Fibroblast of skin of left quadriceps (primary cell): ENCODE measurements at places on chromosomes 6 and 20.

DNA sequence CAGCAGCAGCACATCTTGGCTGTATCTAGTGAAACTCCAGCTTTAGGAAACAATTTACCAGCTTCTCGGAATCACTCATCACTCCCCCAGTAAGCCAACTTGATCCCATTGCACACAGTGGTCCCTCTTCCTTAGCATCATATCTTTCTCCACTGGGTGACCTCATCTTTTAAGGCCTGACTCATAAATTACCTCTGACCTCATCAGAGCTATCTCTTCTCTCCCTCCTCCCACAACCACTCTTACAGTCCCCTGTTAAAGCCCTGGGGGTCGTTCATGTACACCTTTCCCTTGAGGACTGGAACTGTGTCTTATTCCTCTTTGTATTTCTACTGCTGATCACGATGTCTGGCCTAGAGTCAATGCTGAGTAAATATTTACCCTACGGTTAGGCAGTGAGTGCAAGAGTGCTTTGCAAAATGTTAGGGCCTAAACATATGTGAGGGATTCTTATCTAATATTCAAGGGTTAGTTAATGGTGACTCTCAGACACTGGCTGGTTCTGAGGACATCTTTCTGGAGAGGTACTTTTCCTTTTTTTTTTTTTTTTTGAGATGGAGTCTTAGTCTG is 187.2 kb downstream of the LRFN2 start:
- DNase-seq: no peak

DNA sequence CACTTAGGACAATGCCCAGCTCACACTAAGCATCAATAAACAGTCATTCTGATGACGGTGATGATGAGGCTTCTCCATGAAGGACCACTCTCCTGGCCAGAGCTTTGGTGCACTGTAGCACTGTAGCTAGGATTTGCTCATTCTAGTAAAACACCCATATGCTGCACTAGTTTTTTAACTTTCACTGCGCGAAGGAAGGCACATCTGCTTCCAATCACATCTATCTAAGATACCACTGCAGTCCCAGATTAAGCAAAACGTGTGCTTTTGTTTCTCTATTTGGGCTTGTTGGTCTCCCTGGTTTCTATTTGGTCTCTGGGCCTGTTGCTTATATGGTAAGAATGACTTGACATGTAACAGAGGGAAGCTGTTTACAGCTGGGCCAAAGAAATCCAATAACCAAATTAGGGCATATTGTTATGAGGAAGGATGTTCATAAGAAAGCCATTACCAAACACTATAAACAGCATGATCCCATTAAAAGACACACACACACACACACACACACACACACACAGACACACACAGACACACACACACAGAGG is 62.4 kb downstream of the FAM229B start:
- peak; percentile 97 for DNase-seq

DNA sequence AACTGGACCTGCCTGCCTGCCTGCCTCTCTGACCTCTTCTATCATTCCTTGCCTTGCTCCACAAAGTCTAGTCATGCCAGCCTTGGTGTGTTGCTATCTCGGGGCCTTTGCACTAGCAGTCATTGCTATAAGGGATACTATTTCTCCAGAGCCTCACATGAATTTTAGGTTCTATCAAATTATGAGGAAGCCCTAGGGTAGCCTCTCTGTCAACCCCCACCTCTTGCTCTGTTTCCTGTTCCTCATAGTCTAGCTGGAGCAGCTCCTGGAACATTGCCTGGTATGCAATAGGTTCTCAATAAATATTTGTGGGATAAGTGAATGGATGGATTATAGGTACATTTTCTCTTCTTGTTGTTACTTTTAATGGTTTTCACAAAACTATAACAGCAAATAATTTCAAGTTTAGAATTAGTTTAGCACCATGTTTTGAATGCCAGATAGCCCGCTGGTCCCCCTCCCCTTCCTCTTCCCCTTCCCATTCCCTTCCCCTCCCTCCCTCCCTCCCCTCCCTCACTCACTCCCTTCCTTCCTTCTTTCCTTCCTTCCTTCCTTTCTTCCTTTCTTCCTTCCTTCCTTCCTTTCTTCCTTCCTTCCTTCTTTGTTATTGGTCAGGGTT is 46.9 kb upstream of the DTNBP1 start:
- DNase-seq: no peak

- DNase-seq: no peak
Observed at GRCh38 chr6:136677822-136678221, 114.5 kb downstream of the MAP3K5 start.

DNA sequence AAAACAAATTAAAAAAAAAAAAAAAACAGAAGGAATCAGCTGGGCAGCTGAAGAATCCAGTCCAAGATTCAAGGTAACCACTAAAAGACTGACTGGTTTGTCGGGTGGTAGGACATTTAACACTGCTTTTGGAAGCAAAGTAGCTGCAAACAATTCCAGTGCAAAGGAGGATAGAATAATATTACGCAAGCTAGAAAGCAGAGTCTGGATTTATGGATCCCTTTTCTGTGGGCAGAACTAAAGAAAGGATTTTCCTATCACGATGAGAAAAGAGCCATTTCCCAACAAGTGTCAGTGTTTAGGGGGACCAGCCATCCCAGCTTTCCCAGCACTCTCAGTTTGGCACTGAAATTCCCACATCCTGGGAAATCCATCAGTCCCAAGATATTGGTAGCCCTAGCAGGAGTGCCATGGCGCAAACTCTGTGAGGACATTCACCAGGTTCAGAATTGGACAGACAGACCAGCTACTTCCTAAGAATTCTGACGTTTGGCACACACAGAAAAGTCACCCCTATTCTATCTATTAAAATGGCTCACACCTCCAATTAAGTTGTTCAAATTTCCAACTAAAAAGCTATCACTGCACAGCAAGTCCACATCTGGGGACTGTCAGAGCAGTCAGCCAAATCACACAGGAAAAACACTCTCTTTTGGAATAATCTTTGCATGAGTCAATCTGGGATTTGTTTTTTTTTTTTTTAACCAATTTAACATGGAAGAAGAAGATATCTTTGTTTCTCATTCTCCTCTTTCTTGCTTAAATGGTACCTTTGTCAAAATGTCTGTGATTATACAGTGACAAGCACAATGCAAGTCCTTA is 356.8 kb upstream of the ARID1B start:
- DNase-seq: no peak

DNA sequence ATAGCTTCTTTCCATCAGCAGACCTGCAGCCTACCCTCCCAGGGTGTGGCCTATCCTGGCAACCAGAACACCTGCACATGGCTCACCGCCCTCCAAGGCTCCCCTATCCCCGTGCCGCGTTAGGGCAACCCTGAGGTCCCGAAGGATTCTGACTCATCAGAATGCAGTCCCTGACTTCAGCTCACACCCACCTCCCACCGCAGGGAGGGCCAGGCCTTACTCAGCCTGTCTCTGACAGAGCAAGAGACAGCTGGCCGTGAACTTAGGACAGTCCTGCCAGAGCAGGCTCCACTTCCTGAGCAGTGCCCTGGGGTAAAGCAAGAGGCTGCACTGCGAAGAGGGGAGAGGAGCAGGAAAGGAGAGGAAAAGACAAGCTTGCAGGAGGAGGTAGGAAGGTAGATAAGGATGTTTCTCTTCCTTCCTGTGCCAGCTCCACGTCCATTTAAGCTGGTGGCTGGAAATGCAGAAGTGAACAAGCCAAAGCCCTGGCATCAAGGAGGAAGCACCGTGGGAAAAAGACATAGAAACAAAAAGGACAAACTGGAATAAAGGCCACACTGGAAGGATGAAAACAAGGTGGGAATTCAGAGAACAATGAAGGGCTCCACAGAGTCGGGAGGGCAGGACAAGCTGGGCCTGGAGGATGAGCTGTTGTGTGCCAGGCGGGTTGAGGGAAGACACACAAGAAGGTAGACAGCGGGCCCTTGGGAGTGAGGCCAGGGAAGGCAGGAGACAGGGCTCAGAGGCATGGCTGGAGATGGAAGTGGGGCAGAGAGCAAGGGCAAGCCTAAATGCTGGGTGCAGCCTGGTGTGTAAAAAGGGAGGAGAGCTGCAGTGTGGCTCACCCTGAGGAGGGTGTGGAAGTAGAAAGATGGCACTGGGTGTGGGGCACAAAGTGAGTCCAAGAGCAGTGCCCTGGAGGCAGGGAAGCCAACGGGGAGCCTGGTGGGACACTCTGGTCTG is 102.7 kb downstream of the SLC23A2 start:
- DNase-seq: no peak
